Endodermal cell (in vitro differentiated cells): ENCODE measurements at places on chromosomes 5 and 9. TPM values are rescaled to one million over a fixed set of nuclear protein-coding genes. Genes with fewer than 3 reads are reported as not detected.
A peak's percentile ranks its signal among the peaks of the same experiment; 100 is the strongest.

- H3K4me3 ChIP-seq = no peak overlapping the region
- no peaks in the 10 kb centered on the region for H3K36me3 ChIP-seq
- no peak overlapping the region for H3K27ac ChIP-seq
- no peak for DNase-seq
Measured at GRCh38 chr5:75964008-75964407, 119.2 kb upstream of the SV2C start.

GRCh38 chr5:143014017-143014651, 244.0 kb downstream of the ARHGAP26 start:
- H3K27ac ChIP-seq = no peak overlapping the region
- DNase-seq = peak; percentile 94
- peaks cover 32% of the 10 kb centered on the region for H3K4me1 ChIP-seq
- H3K36me3 ChIP-seq = peaks cover 7% of the 10 kb centered on the region
- H3K27me3 ChIP-seq = no peaks in the 10 kb centered on the region
- H3K4me3 ChIP-seq = peak overlapping the region; percentile 2

TMEM252 gene
- not detected in 2 replicates for total RNA-seq

DNA sequence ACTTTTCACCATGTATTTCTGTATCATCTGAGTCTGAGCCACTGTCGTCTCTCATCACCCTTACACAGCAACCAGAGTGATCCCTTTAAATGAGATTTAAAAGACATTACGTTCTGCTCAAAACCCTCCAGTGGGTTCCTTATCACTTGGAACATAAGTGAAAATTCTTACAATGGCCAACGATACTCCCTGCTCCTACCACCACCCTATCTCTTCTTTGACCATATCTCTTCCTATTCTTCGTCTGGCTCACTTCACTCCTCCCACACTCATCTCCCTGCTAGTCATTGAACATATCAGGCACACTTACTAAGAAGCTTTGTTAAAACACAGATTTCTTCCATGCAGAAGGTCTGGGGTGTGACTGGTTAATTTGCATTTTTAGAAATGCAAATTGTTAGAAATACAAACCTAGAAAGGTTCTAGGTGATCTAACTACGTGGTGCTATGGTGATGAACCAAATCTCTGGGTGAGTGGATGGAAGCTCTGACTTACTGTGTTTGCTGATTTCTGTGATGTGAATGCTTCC, 166.6 kb upstream of the CD180 start:
- no peak for DNase-seq
- no peaks in the 10 kb centered on the region for H3K27me3 ChIP-seq
- no peaks in the 10 kb centered on the region for H3K36me3 ChIP-seq
- H3K4me3 ChIP-seq = no peak overlapping the region
- no peak overlapping the region for H3K27ac ChIP-seq

ANKRD33B gene
- 19.1 and 21.9 TPM in 2 replicates for total RNA-seq

DNA sequence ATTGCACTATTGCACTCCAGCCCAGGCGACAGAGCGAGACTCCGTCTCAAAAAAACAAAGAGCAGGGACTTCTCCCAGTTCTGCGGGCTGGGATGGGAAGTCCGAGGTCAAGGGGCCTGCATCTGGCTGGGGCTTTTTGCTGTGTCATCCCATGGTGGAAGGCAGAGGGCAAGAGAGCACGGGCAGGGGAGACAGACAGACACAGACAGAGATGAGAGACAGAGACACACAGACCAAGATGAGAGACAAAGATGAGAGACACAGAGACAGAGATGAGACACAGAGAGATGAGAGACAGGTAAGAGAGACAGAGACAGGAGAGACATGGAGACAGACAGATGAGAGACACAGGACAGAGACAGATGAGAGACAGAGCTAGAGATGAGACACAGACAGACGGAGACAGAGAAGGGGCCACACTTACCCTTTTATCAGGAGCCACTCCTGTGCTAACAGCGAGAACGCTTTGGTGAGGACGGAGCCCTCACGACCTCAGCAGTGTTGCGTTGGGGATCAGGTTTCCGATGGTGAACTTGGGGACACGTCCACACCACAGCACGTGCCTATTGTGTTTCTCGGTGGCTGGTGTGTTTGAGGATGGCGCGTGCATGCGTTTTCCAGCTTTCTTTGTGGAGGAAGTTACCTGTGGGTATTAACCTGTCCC, 8.9 kb upstream of the TOR4A start:
- no peak overlapping the region for H3K4me3 ChIP-seq
- peaks cover 53% of the 10 kb centered on the region for H3K36me3 ChIP-seq
- H3K27ac ChIP-seq = no peak overlapping the region
- H3K27me3 ChIP-seq = no peaks in the 10 kb centered on the region
- DNase-seq = no peak
- H3K4me1 ChIP-seq = no peaks in the 10 kb centered on the region

DOCK2 gene
- 2.1 and 3.9 TPM in 2 replicates for total RNA-seq

GRCh38 chr9:127919253-127919815, 2.5 kb upstream of the ST6GALNAC4 start:
- peaks cover 18% of the 10 kb centered on the region for H3K27me3 ChIP-seq
- no peaks in the 10 kb centered on the region for H3K36me3 ChIP-seq
- no peak overlapping the region for H3K27ac ChIP-seq
- no peaks in the 10 kb centered on the region for H3K4me1 ChIP-seq
- H3K4me3 ChIP-seq = no peak overlapping the region

GRCh38 chr9:136340356-136341041, 13.2 kb downstream of the GPSM1 start:
- H3K27ac ChIP-seq = no peak overlapping the region
- no peak overlapping the region for H3K4me3 ChIP-seq
- H3K36me3 ChIP-seq = no peaks in the 10 kb centered on the region
- DNase-seq = no peak
- peaks cover 6% of the 10 kb centered on the region for H3K4me1 ChIP-seq

GRCh38 chr5:145396888-145397287, 438.3 kb downstream of the PRELID2 start:
- H3K27ac ChIP-seq = no peak overlapping the region
- H3K4me3 ChIP-seq = no peak overlapping the region
- H3K4me1 ChIP-seq = no peaks in the 10 kb centered on the region
- H3K36me3 ChIP-seq = no peaks in the 10 kb centered on the region
- no peak for DNase-seq

DNA sequence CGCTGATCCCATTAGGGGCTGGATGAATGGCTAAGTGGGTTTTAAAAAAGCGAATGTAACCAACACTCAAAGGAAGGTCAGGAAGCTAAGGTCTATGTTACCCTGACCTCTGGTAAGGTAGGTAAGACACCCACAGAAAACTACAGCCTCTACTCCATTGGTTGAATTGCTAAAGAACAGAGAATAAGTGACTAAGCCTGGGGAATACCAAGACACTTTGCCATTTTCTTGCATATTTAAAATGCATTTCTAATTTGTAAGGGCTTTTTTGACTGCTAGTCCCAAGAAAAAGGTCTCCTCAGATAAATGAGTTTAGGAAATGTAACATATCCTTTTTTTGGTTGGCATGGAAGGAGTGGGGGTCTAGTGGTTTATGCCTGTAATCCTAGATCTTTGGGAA, 368.7 kb downstream of the BNC2 start:
- H3K36me3 ChIP-seq = no peaks in the 10 kb centered on the region
- peaks cover 5% of the 10 kb centered on the region for H3K4me1 ChIP-seq
- DNase-seq = no peak
- no peak overlapping the region for H3K27ac ChIP-seq
- no peak overlapping the region for H3K4me3 ChIP-seq

DNA sequence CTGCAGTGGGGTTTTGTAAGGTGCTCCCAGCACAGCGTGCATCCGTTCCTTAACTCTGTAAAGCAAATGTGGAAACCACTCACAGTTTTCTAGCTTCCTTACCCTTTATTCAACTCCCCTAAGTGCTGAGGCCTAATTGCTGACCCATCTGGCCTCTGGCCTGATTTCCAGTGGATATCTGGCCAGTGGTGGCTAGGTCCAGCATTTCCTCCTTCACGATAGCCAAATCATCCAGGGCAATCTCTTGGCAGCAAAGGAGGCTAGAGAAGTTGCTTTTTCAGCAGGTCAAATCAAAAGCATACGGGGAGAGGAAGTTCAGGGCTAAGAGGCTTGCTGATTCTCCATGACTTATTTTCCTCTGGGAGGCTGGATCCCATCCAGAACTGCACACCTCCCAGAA, 286.3 kb upstream of the VLDLR start:
- DNase-seq = no peak
- no peaks in the 10 kb centered on the region for H3K4me1 ChIP-seq
- H3K27me3 ChIP-seq = no peaks in the 10 kb centered on the region
- no peak overlapping the region for H3K27ac ChIP-seq
- no peak overlapping the region for H3K4me3 ChIP-seq

- DNase-seq = no peak
- H3K36me3 ChIP-seq = no peaks in the 10 kb centered on the region
- H3K4me1 ChIP-seq = peaks cover 12% of the 10 kb centered on the region
- H3K27ac ChIP-seq = no peak overlapping the region
Measured at GRCh38 chr9:8860925-8861324, 1061.3 kb upstream of the DMAC1 start.

DNA sequence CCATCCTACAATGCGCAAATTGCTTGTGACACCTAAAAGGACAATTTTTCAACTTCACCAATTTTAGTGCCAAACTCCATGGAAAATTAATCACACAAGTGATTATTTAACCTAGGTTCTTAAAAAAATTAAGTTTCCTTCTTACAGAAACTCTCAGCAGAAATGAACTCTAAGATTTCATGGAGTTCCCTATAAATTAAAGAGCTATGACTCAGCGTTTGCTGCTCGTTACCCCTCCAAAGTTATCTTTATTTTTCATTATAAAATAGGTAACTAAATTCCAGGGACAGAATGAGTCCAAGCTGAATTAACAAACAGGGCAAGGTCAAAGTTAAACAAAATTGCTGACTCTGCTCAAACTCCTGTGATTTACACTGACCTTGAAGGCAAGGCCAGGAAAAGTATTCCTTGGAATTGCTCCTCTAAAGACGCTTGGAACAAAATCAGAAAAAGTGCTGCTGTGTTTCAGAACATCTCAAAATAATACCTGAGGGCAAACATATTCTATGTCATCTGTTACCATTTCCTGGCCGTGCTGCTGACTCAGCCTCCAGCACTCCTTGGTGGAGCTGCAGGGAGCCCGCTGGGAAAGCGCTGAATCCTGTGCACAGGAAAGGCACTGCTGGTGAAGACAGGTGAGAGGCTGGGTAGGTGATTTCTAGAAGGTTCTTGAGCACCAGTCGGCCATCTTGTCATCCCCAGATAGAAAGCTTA, 2.5 kb upstream of the CMBL start:
- H3K27ac ChIP-seq = no peak overlapping the region
- DNase-seq = no peak
- H3K36me3 ChIP-seq = no peaks in the 10 kb centered on the region
- no peak overlapping the region for H3K4me3 ChIP-seq
- no peaks in the 10 kb centered on the region for H3K4me1 ChIP-seq

DNAH5 gene
- 1.8 and 2.5 TPM in 2 replicates for total RNA-seq

HEXB gene
- 74.3 to 112 TPM (median 96.9 TPM) in 3 replicates for total RNA-seq

TOPORS gene
- total RNA-seq = 13.4 to 29.8 TPM (median 29.5 TPM) in 3 replicates

GRCh38 chr5:126947146-126948010, 83.0 kb downstream of the MARCHF3 start:
- H3K36me3 ChIP-seq = no peaks in the 10 kb centered on the region
- DNase-seq = no peak
- H3K27me3 ChIP-seq = peaks cover 24% of the 10 kb centered on the region
- no peak overlapping the region for H3K27ac ChIP-seq

DNA sequence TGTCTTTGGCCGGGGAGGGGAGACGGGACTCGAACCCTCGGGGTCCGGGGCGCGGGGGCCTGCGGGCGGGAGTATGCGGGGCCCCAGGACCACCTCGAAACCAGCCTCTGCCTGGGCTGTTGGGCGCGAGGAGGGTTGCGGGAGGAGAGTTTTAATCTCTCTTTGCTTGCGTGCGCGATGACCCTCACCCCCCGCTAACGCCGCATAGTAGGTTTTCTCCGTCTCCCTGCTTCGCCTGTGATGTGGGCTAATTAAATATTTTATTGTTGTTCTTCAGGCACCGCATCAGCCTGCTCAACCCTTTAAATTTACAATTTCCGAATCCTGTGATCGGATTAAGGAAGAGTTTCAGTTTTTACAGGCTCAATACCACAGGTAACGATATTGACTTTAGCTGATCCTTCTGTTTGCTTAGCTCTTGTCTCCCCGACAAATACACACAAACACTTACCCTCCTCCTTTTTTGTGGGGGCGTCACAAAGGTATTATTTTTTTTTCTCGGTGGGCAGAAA, 1.7 kb downstream of the TLE4 start:
- peak overlapping the region; percentile 97 for H3K4me3 ChIP-seq
- H3K27me3 ChIP-seq = peaks cover 29% of the 10 kb centered on the region
- peak; percentile 69 for DNase-seq

KIF12 gene
- 10.2 and 11.4 TPM in 2 replicates for total RNA-seq

GRCh38 chr5:151014680-151015343, 5.6 kb upstream of the GPX3 start:
- H3K27me3 ChIP-seq = no peaks in the 10 kb centered on the region
- no peak for DNase-seq
- H3K36me3 ChIP-seq = no peaks in the 10 kb centered on the region
- H3K27ac ChIP-seq = no peak overlapping the region

DNA sequence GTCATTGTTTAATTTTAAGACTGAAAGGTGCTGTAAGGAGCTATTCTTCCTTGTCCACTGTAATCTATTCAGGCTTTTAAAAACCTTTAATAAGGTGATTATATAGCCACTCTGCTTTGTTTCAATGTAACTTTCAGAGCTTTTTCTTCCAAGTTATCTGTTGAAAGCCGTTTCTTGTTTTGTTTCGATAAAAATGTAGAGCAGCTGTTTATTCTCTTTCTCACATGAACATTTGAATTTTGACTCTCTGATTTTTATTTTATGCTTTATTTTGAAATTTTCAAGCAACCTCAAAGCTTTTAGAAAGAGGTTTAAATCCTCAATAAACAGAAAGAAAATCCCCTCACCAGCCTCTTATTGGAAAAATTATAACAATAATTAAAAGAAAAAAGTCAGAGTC, 47.2 kb downstream of the CPEB4 start:
- H3K27ac ChIP-seq = no peak overlapping the region
- H3K4me1 ChIP-seq = no peaks in the 10 kb centered on the region
- no peaks in the 10 kb centered on the region for H3K36me3 ChIP-seq
- no peaks in the 10 kb centered on the region for H3K27me3 ChIP-seq
- DNase-seq = no peak

USP20 gene
- 23.2 and 25.8 TPM in 2 replicates for total RNA-seq

DNA sequence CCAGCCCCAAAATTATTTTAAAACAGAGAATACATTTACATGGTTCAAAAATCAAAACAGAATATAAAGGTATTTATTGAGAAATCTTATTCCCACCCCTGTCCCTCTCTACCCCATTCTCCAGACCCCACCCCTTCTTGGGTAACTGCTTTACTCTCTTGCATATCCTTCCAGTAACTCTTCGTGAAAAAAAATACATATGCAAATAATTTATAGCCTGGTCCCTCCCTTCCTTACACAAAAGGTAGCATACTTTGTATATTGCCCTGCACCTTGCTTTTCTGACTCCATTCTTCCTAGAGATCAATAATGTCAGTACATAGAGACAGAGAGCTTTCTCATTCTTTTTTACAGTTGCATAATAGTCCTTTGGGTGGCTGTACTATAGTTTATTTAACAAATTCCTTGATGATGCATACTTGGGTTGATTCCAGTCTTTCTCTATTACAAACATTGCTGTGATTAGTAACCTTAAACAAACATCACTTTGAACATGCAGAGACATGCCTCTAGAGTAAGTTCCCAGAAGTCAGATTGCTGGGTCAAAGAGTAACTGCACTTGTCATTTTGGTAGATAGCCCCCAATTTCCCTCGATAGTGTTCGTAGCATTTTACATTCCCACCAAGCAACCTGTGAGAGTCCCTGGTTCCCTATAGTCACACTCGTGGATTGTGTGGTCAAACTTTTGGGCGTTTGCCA, 47.9 kb downstream of the STOM start:
- no peak overlapping the region for H3K27ac ChIP-seq
- no peak overlapping the region for H3K4me3 ChIP-seq
- H3K36me3 ChIP-seq = peaks cover 9% of the 10 kb centered on the region
- H3K27me3 ChIP-seq = no peaks in the 10 kb centered on the region
